ENCODE measurements at places on chromosomes 2 and 18. TPM values are rescaled to one million over a fixed set of nuclear protein-coding genes. Genes with fewer than 3 reads are reported as not detected.

The G6PC2 gene
- total RNA-seq = not detected

The ZSWIM2 gene
- total RNA-seq = not detected

The RUFY4 gene
- total RNA-seq = 2.6 TPM

The HRH4 gene
- total RNA-seq = 0.24 TPM

The COL6A3 gene
- total RNA-seq = 28.8 TPM

- no peak for DNase-seq
- H3K4me3 ChIP-seq = no peak overlapping the region
- H3K27ac ChIP-seq = no peak overlapping the region
- H3K27me3 ChIP-seq = no peaks in the 10 kb centered on the region
- no peaks in the 10 kb centered on the region for H3K36me3 ChIP-seq
Measured at GRCh38 chr2:100376836-100377235, 40.6 kb downstream of the CHST10 start.

- H3K4me3 ChIP-seq = no peak overlapping the region
- H3K36me3 ChIP-seq = no peaks in the 10 kb centered on the region
Measured at GRCh38 chr18:12403601-12404506, 3.9 kb upstream of the PRELID3A start.

- H3K27ac ChIP-seq = no peak overlapping the region
- no peak overlapping the region for H3K4me3 ChIP-seq
- no peaks in the 10 kb centered on the region for H3K4me1 ChIP-seq
- H3K36me3 ChIP-seq = no peaks in the 10 kb centered on the region
Measured at GRCh38 chr2:160581035-160581434, 87.4 kb upstream of the RBMS1 start.

DNA sequence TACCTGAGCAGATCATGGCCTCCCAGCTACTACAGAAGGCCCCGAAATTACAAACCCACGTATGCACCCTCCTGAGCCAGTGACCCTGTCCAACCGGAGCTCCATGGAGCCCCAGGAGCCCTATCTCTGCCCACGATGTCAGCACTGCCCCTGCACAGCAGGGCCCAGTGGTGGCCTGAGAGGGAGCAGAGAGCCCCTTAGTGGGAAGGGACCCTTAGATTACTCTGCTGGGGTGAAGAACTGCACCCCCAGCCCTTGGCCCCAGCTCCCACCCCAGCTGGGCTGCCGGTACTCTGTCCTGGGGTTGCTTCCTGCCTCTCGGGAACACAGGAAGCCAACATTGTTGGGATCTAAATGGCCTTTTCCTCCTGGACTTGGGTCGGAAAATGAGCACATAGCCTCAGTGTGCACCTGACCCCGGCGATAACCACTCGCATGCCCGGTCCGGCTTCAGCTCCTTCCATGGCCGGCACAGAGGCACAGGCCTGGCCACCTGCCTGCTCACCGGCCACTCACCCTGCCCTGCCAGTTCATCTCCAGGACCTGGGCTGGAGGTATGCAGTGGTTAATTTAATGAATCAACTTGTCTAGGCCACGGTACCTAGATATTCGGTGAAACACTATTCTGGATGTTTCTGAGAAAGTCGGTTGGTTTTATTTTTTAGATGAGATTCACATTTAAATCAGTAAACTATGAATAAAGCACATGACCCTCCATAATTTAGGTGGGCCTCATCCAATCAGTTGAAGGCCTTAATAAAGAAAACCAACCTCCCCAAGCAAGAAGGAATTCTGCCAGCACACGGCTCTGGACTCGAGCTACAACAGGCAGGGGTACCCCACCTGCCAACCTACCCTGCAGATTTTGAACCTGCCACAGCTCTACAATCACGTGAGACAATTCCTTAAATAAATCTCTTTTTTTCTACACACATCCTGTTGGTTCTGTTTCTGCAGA lies 19.2 kb downstream of the TNS1 start:
- no peaks in the 10 kb centered on the region for H3K4me1 ChIP-seq
- DNase-seq = no peak
- H3K4me3 ChIP-seq = no peak overlapping the region
- no peaks in the 10 kb centered on the region for H3K36me3 ChIP-seq
- no peak overlapping the region for H3K27ac ChIP-seq

Data from thymus (tissue), 14 donors.